ENCODE measurements at places on chromosomes 2 and 18. TPM values are rescaled to one million over a fixed set of nuclear protein-coding genes. Genes with fewer than 3 reads are reported as not detected.

Gene RAB31
- polyA plus RNA-seq, result 33.9 TPM

Gene ALK
- 0.27 TPM for polyA plus RNA-seq

Gene OTOS
- not detected for polyA plus RNA-seq

Gene CHRNG
- 0.18 TPM for polyA plus RNA-seq

DNA sequence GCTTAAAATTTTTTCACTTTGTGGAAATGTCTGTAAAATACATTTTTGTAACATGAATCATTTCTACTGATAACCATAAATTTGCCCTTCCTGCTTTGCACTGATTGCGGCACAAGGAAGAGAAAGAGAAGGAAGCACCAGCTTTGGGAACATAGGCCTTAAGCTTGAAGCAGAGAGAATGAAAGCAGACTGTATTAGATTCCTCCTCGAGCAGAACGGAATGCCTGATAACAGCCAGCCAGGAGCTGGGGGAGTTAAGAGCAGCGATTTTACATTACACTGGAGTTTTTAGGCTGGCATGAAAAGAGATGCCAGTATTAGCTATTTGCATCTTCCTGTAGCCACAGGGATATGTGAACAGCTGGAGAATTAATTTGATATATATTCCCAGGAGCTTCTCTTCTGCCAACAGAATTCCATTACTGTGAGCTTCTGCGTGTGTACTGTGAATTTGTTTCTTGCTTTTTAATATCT, 33.5 kb downstream of the CRIM1 start:
- DNase-seq, result no peak

Gene CD207
- polyA plus RNA-seq, result not detected

DNA sequence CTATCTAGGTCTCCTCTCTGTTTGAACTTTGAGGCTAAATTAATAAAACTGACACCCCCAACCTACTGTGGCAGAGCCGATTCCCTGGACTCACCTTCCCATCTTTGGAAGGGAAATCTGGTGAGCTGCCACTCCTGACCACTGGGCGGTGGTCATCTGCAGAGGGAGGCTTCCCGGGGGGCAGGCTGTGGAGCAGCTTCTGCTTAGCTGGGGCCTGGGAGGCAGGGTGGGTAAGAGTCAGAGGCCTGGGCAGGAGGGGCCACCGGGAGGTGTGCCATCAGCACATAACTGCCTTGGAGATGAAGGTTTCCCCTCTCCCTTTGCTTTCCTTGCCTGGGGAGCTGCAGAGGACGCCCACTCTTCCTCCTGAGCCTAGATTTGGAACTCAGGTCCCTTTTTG, 2.3 kb upstream of the NPPC start:
- DNase-seq, result no peak

- no peak for DNase-seq
These were observed 216.3 kb upstream of the SMAD7 start for GRCh38 chr18:49167084-49167483.

Data from right lung (tissue), 10 donors.